HCT116 (cell line): ENCODE measurements at places on chromosomes 7 and 10.

- no peak for DNase-seq
Observed at GRCh38 chr10:120828763-120829319, 22.3 kb upstream of the WDR11 start.

DNA sequence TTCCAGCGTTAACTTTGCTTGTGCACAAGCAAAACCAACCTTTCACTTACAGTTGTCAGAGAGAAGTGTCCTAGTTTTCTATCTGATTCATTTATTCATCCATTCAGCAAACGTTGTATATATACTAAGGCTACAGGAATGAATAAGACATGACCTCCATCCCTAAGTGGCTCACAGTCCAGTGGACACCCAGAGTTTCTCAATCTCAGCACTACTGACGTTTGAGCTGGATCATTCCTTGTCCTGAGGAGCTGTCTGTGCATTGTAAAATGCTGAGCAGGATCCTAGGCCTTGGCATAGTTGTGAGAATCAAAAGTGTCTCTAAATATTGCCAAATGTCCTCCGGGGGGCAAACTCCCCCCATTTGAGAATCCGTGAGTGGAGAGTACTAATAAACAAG lies 166.7 kb upstream of the PRKCQ start:
- no peak for DNase-seq

DNA sequence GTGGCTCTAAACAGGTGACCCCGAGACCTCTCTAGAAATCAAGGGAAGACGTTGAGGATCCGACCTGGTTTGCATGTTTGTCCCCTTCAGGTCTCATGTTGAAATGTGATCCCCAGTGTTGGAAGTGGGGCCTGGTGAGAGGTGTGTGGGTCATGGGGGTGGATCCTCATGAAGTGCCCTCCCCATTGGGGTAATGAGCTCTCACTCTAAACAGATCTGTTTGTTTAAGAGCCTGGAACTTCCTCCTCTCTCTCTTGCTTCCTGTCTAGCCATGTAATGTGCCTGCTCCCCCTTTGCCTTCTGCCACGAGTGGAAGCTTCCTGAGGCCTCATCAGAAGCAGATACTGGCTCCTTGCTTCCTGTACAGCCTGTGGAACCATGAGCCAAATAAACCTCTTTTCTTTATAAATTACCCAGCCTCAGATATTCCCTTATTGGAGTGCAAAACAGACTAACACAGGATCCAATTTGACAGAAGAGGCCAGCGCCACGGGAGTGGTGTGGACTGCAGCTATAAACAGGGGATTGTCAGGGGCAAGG lies 10.8 kb upstream of the POLM start:
- DNase-seq: no peak

GRCh38 chr7:100604028-100604975 lies 2.1 kb downstream of the PCOLCE start:
- no peak for DNase-seq

GRCh38 chr7:7324698-7325097 lies 142.4 kb downstream of the C1GALT1 start:
- DNase-seq: no peak

DNA sequence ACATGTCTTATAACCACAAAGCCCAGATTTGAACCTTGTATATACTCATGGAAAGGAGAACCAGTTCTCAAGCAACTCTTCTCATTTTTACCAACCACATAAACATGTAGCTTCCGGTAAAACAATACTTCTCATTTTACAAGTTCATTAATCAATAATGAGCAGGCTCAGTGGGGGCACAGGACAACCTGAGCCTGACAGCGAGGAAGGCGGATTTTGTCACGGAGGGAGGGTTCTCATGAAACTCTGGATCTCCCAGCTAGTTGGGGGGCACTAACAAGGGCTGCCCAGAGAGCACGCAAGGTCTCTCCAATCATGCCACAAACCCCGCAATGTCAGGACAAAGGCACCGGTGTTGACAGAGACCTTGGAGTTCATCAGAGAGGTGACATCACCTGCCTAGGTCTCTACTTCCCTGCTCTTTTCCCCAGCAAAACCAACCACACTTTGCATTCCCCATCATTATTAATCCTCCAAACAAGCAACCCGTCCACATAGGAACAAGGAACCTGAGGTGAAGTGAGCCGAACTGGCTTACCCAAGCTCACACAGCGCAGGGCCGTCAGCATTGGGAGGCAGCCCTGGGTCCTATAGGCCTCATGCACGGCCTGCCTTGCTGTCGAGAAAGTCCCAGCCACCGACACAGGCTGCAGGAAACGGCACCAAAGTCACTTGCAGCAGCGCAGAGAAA lies 192.1 kb upstream of the KLF14 start:
- no peak for DNase-seq
